ENCODE measurements at places on chromosomes 5 and 9.

DNA sequence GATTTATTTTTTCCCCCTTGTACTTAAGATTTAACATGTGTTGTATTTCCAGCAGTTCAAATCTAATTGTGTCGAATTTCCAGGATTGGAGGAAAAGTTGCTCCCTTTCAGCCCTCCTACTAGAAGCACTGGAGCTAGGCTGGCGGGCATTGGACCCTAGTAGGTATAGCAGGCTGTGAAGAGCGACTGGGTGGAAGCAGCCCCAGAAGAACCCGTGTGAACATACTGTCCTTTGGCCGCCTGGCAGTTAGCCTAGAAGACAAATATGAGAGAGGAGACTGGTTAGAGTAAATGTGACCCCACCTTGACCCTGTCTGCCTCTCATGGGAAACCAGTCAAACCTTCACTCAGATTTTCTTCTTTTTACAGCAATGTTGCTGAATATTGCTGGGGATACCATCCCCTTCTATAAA is 13.9 kb downstream of the ALDOB start:
- DNase-seq, result peak; percentile 38

- DNase-seq, result no peak
These were observed 24.7 kb downstream of the TPPP start for GRCh38 chr5:668283-668995.

DNA sequence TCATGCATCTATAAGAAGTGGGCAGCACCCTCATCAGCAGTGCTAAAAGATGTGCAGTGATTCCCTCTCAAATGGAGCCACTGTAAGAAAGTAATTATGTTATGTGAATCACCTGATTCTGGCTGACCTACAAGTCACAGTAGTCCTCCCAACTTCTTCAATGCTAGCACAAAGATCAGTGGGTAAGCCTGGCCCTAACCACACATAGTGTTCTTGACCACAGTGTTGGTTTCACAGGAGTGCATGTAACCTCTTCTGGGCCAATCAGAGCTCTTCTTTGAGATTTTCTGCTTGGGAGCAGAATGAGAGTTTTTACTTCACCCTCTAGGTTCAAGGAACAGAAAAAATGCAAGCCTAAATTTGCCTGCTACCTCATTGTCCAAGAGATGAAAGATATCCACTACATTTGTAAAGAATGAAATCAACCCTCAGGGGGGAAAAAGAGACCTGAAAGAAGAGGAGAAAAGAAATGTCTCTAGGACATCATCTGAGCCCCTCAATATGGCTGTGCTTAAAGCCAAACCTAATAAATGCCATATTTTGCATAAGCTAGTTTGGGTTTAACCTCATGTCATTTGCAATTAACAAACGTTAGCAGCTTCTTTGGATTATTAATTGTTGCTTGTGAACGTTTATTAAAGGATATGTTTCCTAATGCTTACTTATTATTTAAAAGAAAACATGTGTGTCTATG is 65.3 kb upstream of the ADRB2 start:
- DNase-seq, result no peak

DNA sequence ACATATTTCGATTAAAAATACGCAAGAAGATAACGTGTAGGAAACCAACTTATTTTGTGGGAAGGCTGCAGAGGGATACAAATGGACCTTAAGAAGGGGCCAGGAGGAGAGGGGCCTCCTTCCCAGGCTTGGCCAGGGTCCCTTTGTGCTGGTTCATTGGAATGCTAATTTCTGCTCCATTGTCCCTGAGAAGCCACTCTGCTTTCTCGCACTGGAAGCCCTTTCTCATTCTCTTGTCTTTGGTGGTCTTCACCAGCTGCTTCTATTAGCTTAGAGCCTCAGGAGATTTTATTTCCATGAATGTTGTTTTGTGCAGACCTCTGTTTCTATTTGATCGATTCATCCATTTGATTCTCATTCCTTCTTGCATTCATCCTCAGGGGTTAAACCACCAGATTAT is 325.4 kb downstream of the TMEM38B start:
- DNase-seq, result no peak

DNA sequence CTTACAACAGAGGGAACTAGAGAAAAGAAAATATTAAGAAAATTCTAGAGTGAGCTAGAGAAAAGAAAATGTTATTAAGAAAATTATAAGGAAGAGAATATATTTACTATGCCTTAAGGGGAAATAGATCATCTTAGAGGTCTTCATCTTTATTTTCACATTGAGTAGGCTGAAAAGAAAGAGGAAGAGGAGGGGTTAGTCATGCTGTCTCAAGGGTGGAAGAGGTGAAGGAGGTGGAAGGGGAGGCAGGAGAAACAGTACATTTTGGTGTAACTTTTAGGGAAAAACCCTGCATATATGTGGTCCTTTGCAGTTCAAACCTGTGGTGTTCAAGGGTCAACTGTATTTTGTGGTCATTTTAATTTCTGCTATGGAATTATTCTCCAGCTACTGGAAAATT is 46.6 kb downstream of the PPIP5K2 start:
- DNase-seq, result no peak
